ENCODE measurements at places on chromosomes 4 and X.

DNA sequence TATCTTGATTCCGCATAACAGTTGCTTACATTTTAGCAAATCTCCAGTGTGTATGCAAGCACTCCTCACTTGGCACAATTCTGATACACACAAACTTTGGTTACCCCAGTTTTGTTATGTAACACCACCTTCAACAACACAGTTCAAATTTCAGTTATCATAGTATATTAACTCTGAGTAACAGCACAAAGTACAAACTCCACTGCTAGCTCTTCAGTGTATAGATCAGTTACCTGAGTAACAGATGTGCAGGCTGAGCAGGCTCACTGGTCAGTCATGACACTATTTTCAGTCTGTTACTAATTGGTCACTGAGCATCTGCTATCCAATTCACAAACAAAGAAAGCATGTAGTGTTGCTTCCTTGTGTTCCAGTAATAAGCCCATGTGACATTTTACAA is 55.4 kb downstream of the PKD2 start:
- no peak for DNase-seq
- peaks cover 2% of the 10 kb centered on the region for H3K27me3 ChIP-seq
- no peaks in the 10 kb centered on the region for H3K4me1 ChIP-seq
- peaks cover 29% of the 10 kb centered on the region for H3K36me3 ChIP-seq

DNA sequence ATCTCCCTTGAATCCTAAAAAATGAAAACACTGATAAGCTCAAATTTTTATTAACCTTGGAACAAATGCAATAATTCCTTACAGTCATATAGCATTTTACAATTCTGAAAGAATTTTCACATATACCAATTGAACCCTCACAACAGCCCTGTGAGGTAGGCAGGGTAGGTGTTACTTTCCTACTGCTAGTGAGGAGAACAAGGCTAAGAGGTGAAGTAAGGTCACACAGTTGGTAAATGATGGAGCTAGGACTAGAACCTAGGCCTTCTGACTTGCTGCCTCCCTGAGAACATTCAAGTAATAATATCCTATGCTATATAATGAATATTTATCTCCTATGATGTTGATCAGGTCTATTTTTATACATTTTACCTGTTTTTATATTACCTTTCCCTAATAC is 9.7 kb downstream of the TAF9B start:
- DNase-seq = no peak
- H3K27ac ChIP-seq = no peak overlapping the region
- H3K4me3 ChIP-seq = no peak overlapping the region

DNA sequence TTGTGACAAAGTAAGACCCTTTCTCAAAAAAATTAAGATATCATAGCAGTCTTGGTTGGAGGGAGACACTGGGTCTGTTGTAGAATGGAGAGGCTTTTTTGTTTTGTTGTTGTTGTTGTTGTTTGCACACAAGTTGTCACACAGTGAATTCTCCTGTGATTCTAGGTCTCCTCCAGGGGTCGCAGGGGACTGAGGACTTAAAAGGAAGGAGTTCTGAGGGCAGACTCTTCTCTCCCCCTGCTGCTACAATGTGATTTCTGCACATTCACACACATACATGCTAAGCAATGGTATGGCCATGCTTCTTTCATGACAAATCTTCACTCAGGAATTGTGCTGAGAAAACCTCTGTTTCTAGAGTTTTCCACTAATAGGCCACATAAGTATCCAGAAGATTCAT is 71.1 kb downstream of the ZNF732 start:
- no peaks in the 10 kb centered on the region for H3K4me1 ChIP-seq
- H3K27me3 ChIP-seq = no peaks in the 10 kb centered on the region
- no peak for DNase-seq
- no peak overlapping the region for H3K4me3 ChIP-seq

DNA sequence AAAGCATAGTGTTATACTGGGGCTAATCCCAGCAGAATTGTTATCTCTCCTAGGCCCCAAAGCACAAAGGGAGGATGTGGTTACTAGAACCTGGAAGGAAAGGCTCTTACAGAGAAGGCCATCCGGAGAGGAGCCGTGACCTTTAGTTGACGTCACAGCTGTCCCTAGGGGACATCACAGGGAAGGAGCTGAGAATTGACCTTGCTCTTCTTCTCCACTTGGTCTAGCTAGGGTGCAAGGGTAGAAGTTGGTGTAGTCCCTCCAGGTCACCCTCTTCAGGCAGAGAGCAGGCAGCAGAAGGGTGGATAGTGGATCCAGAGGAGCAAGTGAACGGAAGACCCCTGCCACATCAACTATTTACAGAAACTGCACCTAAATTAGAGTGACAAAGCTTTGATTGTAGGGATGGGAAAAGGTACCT is 22.8 kb upstream of the FGF2 start:
- H3K4me1 ChIP-seq = peaks cover 32% of the 10 kb centered on the region
- no peak overlapping the region for H3K4me3 ChIP-seq
- no peaks in the 10 kb centered on the region for H3K27me3 ChIP-seq

Measured in HFFc6 (cell line).